Activated naive CD4-positive, alpha-beta T cell treated with anti-CD3 and anti-CD28 coated beads, Interleukin-2, amount 50 U/mL, for 16 hours (primary cell): ENCODE measurements at places on chromosomes 7 and 10.

DNA sequence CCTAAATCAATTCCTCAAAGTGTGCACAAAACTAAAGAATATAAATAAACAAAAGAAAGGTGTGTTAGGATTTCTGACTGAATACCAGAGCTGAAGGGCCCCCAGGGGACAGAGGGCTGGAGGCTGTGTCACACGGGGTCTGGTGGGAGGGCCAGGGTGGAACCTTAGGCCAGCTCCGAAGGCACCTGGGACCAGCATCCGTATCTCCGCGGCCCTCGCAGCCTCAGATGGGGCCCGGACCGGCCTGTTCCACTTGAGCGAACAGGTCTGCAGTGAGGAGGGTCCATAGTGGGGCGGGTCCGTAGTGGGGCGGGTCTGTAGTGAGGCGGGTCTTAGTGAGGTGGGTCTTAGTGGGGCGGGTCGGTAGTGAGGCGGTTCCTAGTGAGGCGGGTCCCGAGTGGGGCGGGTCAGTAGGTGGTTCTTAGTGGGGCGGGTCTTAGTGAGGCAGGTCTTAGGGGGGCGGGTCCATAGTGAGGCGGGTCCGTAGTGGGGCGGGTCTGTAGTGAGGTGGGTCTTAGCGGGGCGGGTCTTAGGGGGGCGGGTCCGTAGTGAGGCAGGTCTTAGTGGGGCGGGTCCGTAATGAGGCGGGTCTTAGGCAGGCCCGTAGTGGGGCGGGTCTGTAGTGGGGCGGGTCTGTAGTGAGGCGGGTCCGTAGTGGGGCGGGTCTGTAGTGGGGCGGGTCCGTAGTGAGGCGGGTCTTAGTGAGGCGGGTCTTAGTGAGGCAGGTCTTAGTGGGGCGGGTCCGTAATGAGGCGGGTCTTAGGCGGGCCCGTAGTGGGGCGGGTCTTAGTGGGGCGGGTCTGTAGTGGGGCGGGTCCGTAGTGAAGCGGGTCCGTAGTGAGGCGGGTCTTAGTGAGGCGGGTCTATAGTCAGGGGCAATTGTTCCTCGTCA lies 15.1 kb downstream of the GPR146 start:
- DNase-seq: no peak

GRCh38 chr7:4225881-4226523 lies 456.1 kb upstream of the FOXK1 start:
- DNase-seq: no peak

DNA sequence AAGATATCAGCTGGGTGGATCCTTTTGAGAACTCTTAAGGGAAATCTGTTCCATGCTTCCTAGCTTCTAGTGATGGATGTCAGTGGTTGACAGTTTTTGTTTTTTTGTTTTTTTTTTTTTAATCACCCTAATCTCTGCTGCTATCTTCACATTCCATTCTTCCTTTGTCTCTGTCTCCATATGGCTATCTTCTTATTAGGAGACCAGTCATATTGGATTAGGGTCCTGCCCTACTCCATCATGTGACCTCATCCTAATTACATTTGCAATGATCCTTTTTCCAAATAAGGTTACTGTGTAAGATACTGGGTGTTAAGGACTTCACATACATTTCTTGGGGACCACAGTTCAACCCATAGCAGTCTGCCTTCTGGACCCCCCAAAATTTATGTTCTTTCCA lies 69.7 kb downstream of the MLLT10 start:
- no peak for DNase-seq

- no peak for DNase-seq
Observed at GRCh38 chr7:66238773-66239466, 33.8 kb downstream of the TPST1 start.

GRCh38 chr10:91694170-91694794 lies 61.4 kb upstream of the PPP1R3C start:
- no peak for DNase-seq

GRCh38 chr7:76185187-76185896 lies 16.4 kb upstream of the SRRM3 start:
- no peak for DNase-seq

- no peak for DNase-seq
Observed at GRCh38 chr10:12212454-12212853, 16.5 kb downstream of the CDC123 start.

DNA sequence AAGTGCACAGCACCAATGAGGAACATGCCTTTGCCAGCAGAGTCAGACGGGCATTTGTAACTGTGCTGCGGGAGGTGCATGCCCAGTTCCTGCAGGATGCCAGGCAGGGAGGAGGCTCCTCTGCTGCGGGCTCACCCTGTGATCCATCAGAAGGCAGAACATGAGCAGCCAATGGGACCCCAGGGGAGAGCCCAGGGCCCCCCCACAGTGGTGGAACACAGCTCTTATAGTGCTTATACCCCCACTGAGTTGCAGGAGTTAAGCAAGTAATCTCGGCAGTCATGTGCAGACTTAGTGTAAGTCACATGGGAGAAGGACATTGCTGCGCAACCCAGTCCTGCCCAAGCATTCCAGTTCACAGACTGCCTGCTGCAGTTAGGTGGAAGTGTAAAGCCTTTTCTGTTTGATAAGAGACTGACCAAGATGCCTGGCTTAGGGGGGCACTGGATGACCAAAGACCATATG lies 120.3 kb upstream of the TMEM106B start:
- no peak for DNase-seq

- DNase-seq: peak; percentile 24
Observed at GRCh38 chr7:24283897-24284698, at the start of gene NPY. TSS of gene NPY (plus strand) at chr7:24284190. CDS start at chr7:24285241, 1,051 bp downstream.

DNA sequence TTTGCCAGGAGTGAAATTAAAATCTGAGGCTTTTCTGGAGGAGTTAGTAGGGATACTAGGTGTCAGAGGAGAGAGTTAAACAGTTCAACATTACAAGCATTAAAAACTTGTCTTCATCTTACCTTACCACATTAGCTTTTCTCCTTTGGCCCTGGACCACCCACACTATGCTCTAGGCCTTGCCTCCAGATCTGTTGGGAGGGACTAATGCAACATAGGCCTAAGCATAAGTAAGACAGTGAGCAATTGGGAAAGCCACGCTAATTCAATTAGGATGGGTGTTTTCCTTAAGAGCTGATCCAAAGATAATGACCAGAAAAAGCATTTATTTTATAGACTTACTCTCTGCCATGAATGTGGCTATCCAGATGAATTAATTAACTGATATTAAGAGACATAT lies 158.9 kb downstream of the ELMO1 start:
- no peak for DNase-seq

DNA sequence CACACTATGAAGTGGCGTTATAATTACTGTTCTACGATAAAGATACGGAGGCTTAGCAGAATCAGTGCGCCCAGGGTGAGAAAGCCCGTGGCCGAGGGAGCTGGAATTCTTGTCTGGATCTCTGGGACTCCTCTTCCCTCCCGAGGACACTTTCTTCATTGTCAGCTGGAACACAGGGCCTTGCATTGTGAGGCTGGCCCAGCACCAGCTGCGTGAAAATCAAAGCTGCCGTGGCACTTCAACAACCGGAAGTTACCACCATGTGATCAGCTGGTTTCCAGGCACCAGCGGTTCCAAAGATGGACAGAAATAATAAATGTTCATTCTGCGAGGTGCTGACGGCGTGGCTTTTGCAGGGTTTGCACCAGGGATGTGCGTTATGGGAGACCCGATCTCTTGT lies 234.0 kb upstream of the PITRM1 start:
- no peak for DNase-seq

GRCh38 chr7:13126347-13126746 lies 438.9 kb downstream of the ARL4A start:
- DNase-seq: no peak

DNA sequence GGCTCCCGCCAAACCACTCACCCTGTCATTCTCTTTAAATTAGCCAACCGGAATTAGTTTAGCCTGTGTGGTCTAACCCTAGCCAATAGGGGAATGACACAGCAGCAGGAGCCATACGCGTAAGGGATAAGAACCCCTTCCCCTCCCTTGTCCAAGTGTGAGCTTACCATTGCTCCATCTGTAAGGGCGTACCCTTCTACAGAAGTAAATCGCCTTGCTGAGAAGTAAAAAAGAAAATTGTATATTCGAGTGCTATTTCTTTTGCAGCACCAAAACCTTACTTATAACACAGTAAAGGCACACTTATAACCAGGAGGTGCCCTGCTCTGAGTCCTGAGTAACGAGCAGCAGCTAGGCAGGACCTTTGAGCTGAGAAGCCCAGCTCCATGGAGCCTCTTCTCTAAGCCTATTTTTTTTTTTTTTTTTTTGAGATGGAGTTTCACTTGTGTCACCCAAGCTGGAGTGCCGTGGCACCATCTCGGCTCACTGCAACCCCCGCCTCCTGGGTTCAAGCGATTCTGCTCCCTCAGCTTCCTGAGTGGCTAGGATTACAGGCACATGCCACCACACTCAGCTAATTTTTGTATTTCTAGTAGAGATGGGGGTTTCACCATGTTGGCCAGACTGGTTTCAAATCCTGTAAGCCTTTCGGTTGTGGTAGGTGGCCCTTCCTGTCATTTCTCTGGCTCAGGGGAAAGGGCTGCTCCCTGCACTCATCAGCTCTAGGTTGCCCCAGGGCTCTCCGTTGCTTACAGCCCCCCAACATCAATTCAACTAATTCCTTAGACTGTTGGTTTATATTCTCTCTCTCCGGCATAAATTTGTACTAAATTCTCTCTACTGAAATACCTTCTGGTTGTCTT lies 73.3 kb downstream of the NSUN6 start:
- DNase-seq: no peak

DNA sequence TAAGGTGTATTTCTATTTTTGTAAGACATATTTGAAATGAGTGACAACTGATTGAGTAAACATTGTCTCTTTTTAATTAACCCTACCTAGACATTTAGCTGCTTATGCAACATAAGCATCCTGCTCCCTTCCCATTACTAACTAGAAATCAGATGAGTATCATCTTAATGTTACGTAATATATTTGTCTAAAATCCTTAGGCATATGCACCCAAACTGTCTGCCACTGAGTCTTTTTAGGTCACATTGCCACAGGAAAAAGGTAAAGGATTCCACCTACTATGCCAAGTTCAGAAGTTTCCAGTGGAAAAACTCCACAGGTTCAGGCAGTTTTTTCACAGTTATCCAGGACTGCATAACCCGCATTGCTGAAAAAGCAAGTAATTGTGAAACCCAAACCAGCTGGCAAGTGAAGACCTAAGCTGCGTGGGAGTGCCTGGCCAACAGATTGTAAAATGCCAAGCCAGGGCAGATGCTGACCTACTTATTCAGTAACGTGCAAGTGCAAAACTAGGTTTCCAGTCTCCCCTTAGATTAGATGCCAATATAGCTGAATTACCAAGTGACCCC lies 983.7 kb downstream of the GATA3 start:
- DNase-seq: no peak

DNA sequence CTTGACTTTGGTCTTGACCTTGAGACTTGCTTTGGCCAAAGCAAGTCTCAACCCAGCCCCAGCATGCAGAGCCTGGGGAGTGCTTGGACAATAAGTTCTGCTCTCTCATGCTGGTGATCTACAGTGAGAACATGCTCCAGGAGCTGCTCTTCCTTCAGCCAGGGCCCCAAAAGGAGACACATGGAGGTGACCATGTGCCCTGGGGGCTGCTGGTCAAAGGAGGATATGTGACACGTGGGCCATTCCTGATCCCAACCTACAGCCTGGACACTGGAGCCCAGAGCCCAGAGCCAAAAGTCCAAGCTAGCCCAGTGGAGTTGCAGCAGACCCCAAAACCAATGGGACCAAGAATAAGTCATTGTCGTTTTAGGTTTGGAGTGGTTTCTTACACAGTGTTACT lies 78.2 kb upstream of the CHST15 start:
- no peak for DNase-seq

DNA sequence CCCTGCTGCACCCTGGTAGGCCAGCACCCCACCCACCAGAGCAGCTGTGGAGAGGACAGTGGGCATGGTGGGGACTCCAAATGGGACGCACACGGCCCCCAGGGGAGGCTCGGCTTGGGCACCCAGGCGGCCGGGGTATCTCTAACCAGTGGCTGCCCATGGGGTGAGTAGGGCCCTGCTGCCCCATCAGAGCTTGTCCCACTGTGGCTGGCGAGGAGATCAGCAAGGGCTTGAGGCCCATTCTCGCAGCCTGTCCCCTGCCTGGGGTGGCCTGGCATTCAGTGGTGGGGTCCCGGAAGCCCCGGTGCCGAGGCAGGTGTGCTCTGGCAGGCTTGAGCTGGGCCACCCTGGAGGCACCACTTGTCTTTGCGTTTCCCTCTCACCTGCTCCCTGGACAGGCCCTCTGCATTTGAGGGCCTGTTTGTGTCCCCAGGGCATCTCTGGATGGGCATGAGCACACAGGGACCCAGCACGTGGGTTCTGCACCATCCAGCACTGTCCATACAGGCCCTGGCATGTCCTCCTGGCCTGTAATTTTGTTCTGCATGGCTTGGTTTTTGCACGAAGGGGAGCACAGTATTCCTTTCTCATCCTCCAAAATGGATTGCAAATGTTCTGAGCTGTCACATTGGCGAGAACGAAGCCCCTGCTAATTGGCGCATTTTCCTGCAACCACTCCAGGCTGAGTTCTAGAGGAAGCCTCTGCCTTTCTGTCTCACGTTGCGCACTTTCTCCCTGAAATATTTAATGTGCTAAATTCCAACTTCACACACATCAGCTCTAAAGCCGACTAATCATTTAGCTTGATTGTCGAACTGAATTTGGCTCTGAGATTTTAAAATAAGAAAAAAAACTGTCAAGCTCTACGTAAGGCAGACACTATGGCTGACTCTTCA lies 27.2 kb downstream of the PWWP2B start:
- no peak for DNase-seq

GRCh38 chr10:120962756-120963593 lies 111.8 kb downstream of the WDR11 start:
- no peak for DNase-seq
